Glomerular endothelial cell (primary cell): ENCODE measurements at places on chromosomes 11 and 22. TPM values are rescaled to one million over a fixed set of nuclear protein-coding genes. Genes with fewer than 3 reads are reported as not detected.

MRPL23 gene
- 105 and 166 TPM in 2 replicates for total RNA-seq

SLC25A45 gene
- total RNA-seq, result 2.0 and 3.5 TPM in 2 replicates

SLC29A2 gene
- 0.48 and 1.2 TPM in 2 replicates for total RNA-seq

FGF3 gene
- total RNA-seq, result not detected in 2 replicates

CLMP gene
- total RNA-seq, result 1.5 and 7.1 TPM in 2 replicates

ANO1 gene
- 0.70 and 3.0 TPM in 2 replicates for total RNA-seq

ARHGAP8 gene
- total RNA-seq, result 0.76 and 0.92 TPM in 2 replicates

GNAZ gene
- 0.12 and 0.78 TPM in 2 replicates for total RNA-seq

VSTM5 gene
- 0.15 TPM in 1 of 2 replicates, not detected in the other for total RNA-seq

ISX gene
- not detected in 2 replicates for total RNA-seq

SAA4 gene
- total RNA-seq, result not detected in 2 replicates

CALCB gene
- not detected in 2 replicates for total RNA-seq

PHOX2A gene
- total RNA-seq, result not detected in 2 replicates

ESAM gene
- 297 and 465 TPM in 2 replicates for total RNA-seq

TRPM5 gene
- not detected in 2 replicates for total RNA-seq

GGTLC2 gene
- total RNA-seq, result not detected in 2 replicates

ZC3H12C gene
- total RNA-seq, result 13.5 and 16.8 TPM in 2 replicates

SH3BP1 gene
- total RNA-seq, result 4.3 and 18.7 TPM in 2 replicates

IGLL5 gene
- total RNA-seq, result not detected in 2 replicates

KRTAP5-10 gene
- not detected in 2 replicates for total RNA-seq

TREH gene
- total RNA-seq, result not detected in 2 replicates

UPK3A gene
- total RNA-seq, result not detected in 2 replicates

BET1L gene
- total RNA-seq, result 24.3 and 29.1 TPM in 2 replicates

MPEG1 gene
- not detected in 2 replicates for total RNA-seq

C11orf16 gene
- not detected in 2 replicates for total RNA-seq
